ENCODE measurements at places on chromosomes 16 and 17.

GRCh38 chr16:4574919-4575705 lies 19.0 kb downstream of the C16orf96 start:
- DNase-seq = no peak

GRCh38 chr16:77409311-77409710 lies 25.5 kb downstream of the ADAMTS18 start:
- no peak for DNase-seq

- no peak for DNase-seq
These were observed 45.3 kb downstream of the RAI1 start for GRCh38 chr17:17726458-17727060.

DNA sequence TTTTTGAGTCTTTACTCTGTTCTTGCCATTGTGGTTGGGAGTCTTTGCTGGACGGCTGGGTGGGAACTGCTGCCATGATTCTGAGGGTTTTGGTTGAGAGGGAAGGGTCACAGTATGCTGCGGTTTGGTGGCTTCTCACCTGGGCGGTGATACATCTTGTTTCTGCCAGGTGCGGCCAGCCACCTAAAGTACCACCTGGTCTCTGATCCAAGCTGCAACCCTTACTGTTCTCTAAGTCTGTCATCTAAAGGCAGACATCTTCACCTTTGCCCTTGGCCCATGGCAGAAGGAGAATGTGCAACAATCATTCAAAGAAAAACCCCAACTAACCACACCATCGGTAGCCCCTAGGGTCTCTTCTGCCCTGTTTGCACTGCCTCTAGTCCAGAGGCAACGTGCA lies 19.6 kb upstream of the MPO start:
- DNase-seq = no peak

GRCh38 chr17:74274060-74274708 lies at the start of gene DNAI2:
TSS of gene DNAI2 (plus strand) at chr17:74274234. CDS start at chr17:74281818, 7,584 bp downstream.
- DNase-seq = no peak

DNA sequence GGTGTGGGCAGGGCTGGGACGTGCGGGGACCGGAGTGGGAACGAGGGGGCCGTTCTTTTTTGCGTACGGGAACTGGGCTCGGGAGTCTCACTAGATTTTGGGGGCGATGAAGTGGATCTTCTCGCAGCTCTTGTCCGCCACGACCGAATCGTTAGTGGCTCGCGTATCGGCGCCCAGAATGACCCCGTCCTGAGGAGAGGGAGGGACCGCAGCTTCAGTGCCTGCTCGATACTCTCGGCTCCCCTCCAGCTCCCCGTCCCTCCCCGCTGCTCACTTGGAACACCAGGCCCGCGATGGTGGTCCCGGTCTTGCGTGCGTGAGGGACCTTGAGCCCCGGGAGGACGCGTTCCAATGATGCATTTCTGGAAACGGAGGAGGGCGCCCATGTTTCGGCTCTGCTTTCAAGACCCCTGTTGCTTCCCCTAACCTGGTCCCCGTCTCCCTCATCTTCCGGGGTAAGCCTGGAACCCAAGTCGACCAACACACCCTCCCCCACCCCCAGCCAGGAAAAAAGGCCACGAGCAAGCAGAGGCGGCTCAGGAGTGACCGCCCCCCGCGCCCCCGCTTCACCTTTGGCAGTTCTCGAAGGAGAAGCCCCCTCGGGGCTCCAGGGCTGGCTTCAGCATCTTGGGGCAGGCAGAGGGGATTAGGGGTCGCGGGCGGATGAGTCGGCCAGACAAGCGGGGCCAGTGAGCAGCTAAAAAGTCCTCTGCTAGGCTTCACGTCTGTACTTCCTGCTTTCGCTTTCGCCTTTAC lies at the start of gene PSMB10:
Gene PSMB10, minus strand, starts transcription at position 727 of the 756 bp plus-strand sequence. Its CDS starts 101 bp downstream, at position 626.
- no peak for DNase-seq

- DNase-seq = no peak
These were observed 59.8 kb downstream of the ANKRD11 start for GRCh38 chr16:89430436-89431157.

DNA sequence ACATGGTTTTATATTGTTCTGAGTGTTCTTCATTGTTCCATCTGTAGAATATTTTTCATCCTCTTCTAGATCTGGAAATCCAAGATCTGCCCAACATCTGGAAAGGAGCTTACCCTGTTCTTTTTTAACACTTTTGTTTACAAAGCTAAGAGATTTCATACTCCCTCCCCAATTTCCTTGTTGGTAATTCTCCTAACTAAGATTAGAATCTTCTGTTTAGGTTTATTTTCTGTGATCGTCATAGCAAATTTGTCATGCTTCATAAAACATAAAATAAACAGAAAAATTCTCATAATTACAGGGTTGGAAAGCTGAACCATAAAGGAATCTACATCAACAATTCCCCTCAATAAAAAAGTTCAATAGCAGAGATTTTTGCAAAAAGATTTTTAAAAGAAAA lies 580.3 kb upstream of the CA10 start:
- DNase-seq = no peak

DNA sequence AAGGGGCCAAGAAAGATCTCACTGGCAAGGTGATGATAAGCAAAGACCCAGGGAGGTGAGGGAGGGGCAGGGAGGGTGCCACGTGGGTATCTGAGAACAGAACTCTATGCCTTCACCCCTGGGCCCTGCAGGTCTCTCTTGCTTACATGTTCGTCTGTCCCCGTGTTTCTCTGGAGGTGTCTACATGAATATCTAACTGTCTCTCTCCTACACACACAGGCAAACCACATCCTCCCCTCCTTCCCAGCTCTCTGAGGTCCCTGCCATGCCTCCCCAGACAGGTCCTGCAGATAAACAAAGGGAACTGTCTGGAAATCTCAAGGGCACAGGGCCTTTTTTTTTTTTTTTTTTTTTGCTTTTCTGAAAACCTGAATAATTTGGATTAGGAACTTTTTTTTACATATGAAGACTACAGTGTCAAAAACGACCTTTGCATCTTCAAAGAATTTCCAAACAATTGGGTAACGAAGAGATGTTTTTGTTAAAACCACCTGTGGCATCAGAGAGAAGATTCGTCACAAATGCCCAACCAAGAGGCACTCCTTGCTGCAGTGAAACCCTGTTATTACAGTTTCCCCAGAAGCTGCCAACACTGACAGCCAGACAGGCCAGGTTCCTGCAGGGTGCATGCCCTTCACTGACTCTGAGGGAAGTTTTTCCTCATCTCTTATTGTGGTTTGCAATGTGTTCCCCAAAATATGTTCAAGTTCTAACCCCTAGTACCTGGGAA lies 17.8 kb downstream of the PLLP start:
- no peak for DNase-seq

GRCh38 chr17:75844530-75845057 lies 390 bp upstream of the UNC13D start:
- DNase-seq = no peak

DNA sequence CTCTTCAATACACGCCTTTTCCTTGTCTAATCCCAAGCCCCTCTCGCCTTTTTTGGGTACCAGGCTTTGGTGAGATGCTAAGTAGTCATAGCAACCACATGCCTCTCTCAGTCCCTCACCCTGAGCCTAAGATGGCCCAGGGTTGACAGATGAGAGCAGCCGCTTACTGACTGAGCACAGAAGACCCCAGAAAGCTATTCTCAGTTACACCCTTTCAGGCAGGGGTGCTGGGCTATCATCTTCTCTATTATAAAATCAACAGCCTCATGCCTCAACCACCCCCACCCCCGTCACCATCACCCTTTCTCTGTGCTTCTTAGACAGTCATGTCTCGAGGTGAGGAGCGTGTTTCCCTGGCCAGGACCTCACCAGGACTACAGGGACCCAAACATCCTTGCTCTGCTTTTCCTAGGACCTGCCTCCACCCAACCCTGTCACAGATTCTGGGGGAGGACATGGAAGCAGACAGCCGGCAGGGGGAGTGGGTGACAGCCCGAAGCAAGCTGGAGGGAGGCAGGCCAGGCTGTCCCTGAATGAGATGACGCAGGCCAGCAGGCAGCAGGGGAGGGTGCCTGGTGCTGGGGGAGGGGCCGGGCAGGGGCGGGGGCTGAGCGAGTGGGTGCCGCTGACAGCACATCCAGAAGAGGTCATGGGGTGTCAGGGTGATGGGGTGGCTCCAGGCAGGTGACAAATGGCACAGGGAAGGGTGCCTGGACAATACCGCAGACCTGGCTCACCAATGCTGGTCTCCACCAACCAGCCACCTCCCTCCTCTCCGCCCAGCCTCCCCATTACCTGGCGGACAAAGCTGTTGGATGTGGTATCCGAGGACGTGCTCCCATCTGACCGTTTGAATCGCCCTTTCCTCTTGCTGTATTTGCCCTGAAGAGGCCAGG lies 3.1 kb downstream of the CACNB1 start:
- DNase-seq = no peak

DNA sequence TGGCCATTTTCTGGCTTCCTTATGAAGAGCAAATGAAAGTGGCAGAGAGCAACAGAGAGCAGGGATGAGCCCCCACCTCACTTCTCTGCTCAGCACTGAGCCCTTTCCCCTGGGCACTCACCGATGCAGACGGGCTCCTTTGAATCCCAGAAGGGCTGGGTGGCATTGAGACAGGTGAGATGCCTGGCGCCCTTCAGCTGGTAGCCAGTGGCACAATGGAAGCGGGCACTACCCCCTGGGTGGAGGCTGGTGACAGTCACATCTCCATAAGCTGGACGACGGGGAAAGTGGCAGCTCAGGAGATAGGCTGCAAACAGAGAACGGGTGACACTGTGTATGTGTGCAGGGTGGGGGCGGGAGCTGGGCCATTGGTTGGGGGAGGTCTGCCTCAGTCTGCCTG lies 12.5 kb upstream of the PHF12 start:
- DNase-seq = no peak

- no peak for DNase-seq
These were observed 30.0 kb downstream of the B9D1 start for GRCh38 chr17:19332371-19333131.

- DNase-seq = no peak
These were observed 11.4 kb downstream of the UNK start for GRCh38 chr17:75795820-75796607.

GRCh38 chr17:77929871-77930436 lies 28.5 kb upstream of the TNRC6C start:
- DNase-seq = no peak

- no peak for DNase-seq
These were observed 119.8 kb downstream of the CCT6B start for GRCh38 chr17:34841467-34841866.

- DNase-seq = peak; percentile 34
These were observed at the start of gene DLX3 for GRCh38 chr17:49995055-49995738. TSS of gene DLX3 (minus strand) at chr17:49995224. CDS start at chr17:49994998, 226 bp downstream.

DNA sequence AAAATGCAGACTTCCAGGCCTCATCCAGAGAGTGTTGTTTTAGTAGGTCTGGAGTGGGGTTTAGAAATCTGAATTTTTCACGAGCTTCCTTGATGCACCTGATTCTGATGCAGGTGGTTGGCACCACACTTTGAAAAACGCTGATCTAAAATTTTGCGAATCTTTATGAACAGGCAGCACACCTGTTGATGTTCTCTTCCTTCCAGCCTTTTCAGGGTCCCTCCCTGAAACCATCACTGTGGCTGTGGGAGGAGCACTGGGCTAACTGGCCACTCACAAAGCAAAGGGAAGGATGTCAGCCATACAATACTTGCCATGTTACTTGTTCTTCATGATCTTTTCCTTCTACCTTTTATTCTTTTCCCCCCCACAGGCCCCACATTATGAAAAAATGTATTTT lies 14.2 kb downstream of the LDAF1 start:
- no peak for DNase-seq

GRCh38 chr17:36212966-36213365 lies 2.1 kb downstream of the CCL4L2 start:
- no peak for DNase-seq

DNA sequence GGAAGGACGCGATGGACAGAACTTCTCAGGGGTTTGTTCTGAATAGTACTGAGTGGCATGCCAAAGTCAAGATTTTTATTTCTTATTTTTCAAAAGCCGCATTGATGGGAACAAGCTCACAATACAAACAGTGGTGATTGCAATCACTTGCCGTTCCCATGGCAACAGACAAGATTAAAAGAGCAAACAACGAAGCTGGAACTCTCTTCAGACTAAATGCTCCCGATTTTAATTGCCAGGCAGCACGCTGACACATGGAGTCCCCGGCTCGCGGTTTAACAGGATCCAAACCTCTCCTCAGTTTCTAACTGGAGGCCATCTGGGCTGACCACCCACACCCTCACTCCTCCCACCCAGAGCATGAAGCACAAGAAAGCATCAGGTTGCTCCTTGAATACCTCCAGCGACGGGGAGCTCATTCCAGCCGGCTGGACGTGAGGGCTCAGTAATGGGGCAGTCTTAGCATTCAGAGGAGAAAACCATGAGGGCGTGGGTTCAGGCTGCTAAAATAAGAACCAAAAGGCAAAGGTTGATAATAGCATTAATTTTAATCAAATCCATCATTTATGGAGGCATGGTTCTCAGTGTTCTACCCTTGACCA lies 41.5 kb downstream of the AIPL1 start:
- no peak for DNase-seq

DNA sequence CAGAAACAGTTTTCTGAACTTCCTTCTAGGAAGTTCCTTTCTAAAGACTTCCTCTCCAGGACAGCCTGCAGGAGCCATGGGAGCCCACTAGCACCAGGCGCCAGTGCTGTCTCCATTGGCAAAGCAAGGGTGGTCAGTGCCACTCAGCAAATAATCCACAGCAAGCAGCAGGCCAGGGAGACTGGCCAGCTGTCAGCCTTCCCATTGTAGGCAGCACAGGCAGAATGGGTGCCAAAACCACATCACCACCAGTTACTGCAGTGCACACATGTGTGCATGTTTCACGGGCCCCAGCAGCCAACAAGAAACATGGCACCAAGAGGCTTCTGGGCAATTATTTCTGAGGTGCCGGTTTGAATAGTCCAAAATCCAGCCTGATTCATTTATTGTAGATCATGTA lies 26.7 kb downstream of the DNASE1 start:
- DNase-seq = no peak

DNA sequence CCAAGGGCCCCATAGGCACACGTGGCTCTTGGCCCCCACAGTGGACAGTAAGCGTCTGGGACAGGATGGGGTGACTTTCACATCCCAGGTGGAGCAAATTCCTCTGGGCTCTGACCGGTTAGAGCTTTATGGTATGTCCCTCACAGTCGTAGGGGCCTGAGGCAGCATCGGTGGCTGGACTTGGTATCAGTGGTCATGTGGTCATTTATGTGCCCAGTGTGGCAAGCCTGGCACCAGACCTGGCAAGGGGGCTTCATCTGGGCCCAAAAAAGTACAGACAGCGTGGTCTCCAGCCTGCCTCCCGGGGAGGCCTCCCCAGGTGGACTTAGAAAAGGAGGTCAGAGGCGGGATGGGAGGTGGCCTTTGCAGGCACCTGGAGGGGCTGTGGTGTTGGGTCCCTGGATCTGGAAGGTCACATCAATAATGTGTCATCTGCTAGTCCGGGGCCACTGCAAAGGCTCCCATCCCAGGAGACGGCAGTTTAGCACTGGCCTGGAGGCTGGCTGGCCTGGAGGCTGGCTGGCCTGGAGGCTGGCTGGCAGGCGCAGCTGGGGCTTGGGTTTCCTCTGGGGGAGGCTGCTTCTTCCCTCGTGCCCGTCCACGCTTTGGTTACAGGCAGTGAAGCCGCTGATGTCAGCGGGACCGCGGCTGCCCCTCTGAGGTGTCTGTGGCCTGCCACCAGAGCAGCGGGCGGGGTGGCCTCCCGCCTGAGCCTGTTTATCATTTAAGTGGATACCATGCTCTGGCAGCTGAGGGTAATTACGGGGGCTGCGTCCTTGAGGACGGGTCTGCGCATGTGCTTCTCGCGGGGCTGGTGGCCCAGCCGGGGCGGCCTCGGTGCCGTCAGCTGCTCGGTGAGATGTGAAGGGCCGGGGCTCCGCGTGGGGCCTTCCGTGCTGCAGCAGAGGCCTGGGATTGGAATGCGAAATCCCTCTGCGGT lies 20.7 kb upstream of the CBX4 start:
- no peak for DNase-seq

- DNase-seq = no peak
These were observed 228.9 kb downstream of the PMP22 start for GRCh38 chr17:15036238-15036637.

GRCh38 chr17:78272181-78272913 lies 40.9 kb downstream of the TMEM235 start:
- DNase-seq = peak; percentile 46
